ENCODE measurements at places on chromosomes 11 and 22.

DNA sequence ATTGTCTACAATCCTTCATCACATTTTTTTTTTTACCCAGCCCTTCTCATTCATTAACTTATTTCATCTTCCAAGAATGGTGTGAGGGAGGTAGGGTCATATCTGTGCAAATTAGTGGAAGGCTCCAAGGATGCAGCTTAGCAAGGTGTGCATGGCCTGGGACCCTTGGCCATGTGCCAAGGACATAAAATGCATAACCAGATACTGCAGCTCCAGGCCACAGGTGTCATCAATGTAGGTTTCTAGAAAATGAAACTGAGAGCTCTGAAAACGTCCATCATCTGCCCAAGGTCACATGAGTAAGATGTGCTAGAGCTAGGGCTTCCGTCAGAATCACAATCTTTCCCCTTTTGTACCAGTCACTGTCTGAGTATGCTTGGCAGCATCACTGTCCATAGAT is 29.8 kb downstream of the ANKK1 start:
- no peak for DNase-seq

GRCh38 chr11:114401311-114401710 is 845 bp downstream of the RBM7 start:
- peak; percentile 31 for DNase-seq

DNA sequence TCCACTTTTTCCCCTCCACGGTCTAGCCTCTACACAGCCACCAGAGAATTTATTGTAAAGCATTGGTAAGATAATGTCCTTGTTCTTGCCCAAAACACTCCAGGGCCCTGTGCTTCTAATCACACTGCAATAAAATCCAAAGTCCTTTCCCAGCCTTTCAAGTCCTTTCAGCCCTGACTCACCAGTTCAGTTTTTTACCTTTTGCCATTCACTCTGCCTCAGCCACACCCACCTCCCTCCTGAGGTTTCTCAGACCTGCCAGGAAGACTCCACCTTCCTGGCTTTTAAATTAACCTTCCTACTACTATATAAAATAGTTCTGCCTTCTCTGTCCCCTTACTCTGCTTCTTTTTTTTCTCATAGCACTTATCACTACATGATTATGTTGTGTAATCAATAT is 91.0 kb upstream of the ARHGAP32 start:
- DNase-seq: no peak

GRCh38 chr11:113974741-113975470 is at the start of gene HTR3A:
HTR3A (plus strand) TSS chr11:113975108; CDS start chr11:113975326, 218 bp downstream.
- no peak for DNase-seq

DNA sequence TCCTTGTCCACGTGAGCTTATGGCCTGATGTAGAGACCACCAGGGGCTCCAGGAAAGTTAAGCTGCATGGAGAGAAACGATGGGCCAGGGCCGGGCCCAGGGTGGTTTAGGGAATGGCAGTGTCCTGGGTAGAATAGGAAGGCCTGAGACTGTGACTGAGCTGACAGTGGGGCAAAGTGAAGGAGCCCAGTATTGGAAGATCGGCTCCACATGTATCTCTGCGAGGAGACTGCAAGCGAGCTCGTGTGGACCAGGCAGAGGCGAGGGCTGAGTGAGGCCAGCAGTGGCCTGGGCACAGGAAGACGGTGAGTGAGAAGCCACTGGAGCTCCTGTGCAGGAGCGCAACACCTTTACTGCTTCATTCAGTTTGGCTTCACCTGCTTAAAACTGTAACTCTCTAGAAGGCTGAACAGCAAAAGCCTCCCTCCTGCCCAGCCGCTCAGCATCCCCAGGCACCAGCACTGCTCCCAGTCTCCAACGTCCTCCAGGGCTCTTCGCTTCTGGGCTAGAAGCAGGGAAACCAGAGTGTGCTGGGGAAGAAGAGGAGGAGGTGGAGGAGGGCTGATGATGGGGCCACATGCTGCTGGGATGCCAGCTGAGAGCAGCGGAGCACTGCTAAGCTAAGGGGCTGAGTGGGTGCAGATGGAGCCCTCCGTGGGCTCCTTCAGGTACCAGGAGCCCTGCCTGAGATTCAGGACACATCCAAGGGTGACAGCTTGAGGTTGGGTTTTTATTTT is 13.5 kb downstream of the TCIRG1 start:
- DNase-seq: no peak

Data from ELR (cell line).